CD4-positive, alpha-beta T cell treated with Interleukin-10 for 1 hour (primary cell): ENCODE measurements at places on chromosomes 12 and 14.
A peak's percentile ranks its signal among the peaks of the same experiment; 100 is the strongest.

- no peak for DNase-seq
Observed at GRCh38 chr12:2035431-2036055, 17.2 kb upstream of the CACNA1C start.

DNA sequence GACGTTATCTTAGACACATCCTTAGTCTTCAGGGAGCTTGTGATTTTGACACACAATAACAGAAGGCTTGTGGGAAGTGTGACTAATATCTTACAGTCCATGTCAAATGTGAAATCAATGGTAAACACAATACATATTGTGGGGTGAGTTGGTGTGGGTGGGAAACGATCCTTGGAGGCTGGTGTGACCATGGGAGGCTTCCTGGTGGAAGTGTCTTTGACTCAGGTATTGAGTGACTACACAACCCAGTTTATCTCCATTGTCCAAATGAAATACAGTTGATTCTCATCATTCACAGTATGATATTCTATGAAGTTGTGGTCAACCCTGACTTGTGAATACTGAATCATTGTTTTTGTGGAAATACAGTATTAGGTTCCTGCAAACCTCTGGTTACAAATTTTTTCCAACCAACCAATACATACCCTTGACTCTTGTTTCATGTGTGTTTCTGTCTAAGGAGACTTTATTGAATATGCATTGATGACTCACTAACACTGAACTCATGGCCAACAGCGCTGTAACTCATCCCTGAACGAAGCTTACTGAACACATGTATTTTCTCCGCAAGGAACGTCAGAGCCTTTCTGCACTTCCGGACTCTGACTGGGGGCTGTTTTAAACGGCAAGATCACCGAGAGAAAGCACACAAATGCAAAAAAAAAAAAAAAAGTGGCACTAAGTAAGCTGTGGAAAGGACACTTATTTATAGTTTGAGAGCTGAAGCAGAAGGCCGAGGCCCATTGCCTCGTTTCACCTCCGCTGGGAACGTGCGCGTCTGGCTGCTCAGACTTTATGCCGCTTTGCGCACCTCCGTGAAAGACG is 59.0 kb downstream of the CLMN start:
- DNase-seq: no peak

DNA sequence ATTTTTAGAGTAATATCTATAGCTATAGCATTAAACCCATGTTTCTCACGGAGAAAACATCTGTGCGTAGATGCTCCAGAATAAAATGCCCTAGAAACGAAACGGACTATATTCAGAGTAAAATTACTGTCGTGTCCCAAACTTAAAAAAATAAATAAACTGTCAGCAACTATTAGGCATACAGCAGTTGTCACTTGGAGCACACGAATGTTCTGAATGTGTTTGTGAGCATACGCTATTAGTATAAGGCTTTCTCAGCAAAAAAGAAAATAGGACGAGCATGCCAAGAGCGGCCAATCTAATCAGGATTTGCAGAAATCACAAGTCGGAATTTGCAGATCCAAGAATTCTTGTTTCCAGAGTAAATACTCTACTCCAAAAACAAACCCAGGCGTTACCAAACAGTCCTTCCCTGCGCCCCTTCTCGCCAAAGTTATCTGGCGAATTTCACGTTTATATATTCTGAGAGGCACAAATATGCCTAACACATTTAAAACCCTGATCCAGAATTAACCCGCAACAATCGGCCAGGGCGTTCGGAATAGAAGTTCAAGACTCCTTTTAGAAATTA is 836 bp downstream of the PTPN21 start:
- DNase-seq: no peak

DNA sequence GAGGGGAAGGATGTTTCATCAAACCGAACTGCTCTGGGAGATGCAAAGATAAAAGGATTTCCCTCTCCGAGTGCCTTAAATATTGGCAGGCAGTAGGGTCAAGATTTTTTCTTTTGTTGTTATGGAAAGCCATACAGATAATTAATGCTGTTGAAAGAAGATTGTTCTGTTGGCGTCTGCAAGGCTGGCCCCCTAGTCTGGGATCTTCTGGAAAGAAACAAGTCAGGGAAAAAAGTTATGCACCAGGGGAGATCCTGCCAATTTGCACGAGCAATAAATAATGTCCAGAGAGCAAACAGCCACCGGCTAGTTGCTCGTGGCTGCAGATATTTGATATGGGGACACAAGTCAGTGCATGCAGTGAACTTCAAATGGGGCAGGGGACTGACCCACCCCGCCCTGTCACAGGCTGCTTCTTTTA is 202.1 kb upstream of the MYL2 start:
- DNase-seq: no peak

DNA sequence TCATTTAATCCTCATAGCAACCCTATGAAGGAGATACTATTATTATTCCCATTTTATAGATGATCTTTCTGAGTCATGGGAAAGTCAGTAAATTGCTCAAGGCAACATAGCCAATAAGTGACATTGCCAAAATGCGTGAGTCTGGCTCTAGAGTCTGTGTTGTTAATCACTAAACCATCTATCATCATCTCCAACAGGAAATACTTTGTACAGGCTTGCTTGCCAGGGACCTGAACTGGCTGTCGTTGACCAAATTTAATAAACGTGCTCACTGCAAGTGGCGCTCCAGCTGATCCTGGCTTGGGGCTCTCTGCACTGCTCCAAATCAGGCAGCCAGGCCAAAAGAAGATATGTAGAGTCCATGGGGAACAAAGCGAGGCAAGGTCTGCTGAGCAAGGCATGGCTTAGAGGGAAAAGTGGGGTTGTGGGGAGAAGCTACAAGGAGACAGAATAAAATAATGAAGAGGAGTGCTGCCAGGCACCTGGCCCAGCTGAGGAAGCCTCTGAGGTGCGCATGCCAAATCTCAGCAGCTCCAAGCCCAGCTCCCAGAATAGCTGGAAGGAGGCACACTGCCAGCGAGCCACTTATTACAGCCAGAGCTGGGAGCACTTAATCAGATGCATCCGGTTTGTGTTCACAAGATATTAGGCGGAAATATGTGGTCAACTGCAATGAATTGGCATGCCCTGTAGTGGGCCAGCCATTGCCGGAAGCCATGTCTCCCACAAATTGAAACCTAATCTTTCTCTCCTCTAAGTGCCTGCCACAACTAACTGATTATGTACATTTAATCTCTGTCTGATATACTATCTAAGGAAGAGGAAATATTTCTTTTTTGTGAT is 43.3 kb upstream of the PTPRO start:
- DNase-seq: peak; percentile 26

DNA sequence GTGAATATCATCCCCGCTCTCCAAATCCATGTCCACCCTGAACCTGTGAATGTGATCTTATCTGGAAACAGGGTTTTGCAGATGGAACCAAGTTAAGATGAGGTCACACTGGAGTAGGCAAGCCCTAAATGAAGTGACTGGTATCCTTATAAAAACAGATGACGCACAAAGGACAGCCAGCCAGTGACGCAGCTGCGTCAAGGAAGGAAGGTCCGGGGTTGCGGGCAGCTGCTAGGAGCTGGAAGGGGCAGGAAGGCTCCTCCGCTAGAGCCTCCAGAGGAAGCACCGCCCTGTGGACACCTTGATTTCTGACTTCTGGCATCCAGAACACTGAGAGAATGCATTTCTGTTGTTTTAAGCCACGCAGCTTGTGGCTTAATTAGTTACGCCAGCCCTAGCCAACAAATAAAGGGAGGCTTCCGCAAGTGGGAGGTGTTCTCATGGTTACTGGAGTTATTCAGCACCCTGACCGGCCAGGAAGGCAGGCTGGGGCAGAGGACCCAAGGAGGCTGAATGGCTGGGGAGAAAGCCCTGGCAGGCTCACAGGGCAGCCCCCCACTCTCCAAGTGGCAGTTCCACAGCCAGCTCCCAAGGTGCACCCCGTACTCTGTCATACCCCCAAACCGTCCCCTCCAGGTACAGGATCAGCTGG is 127.6 kb upstream of the NCOR2 start:
- no peak for DNase-seq

DNA sequence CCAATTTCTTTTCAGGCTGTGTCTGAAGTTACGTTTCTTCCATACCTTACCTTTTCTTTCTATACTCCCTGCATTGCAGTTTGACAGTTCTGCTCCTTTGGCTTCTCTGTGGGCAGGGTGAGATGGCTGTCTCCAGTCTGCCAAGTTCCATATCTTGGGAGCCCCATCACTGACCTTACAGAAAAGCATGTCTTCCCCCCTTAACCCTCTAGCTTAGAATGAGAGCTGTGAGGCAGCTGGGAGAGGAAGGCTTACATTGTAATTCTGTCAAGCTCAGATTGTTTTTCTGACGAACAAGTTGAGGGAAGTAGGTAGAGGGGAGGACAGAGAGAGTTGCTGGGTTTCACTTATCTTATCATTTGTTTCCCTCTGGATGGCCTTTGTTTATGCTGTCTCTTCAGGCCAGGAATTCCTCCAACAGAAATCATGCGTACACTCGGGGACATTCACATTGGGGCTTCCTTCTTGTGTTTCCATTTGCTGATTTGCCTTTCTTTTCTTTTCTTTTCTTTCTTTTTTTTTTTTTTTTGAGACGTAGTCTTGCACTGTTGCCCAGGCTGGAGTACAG is 9.3 kb downstream of the DAAM1 start:
- DNase-seq: no peak

GRCh38 chr14:66982247-66982646 is 207.0 kb upstream of the GARIN2 start:
- DNase-seq: no peak

- DNase-seq: no peak
Observed at GRCh38 chr14:50516091-50516490, 16.3 kb downstream of the MAP4K5 start.

DNA sequence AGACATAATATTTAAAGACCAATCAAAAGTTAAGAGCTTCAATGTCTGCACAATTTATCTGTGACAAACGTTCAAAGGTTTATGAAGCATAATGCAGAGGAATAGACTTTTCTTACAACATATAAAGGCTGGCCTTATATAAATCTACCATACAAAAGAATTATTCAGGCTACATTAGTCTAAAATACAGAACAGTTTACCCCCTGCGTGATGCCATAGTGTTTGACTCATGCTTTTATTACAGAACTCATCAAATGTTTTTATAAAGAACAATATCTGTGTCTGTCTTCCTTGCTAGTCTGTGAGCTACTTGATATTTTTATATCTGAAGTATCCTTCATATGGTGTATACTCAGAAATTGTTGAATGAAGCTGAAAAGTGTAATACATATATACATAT is 1084.5 kb upstream of the FLRT2 start:
- no peak for DNase-seq

- DNase-seq: no peak
Observed at GRCh38 chr12:70806827-70807226, 113.7 kb downstream of the PTPRR start.
